ENCODE measurements at places on chromosomes 3 and 15. TPM values are rescaled to one million over a fixed set of nuclear protein-coding genes. Genes with fewer than 3 reads are reported as not detected.

DNA sequence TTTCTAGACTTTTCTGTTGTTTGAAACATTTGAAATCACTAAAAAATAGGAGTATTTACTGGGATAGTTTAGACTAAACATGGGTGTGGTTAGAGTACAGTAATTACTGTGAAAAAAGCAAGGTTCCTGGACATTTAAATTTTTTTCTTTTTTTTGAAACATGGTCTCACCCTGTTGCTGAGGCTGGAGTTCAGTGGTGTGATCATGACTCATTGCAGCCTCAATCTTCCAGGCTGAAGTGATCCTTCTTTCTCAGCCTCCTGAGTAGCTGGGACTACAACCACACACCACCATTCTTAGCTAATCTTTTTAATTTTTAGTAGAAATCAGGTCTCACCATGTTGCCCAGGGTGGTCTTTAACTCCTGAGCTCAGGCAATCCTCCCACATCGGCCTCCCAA lies 20.4 kb upstream of the CELF6 start:
- peaks cover 22% of the 10 kb centered on the region for H3K36me3 ChIP-seq
- H3K4me3 ChIP-seq, result no peak overlapping the region

GOLGA8H gene
- total RNA-seq, result 1.6 TPM

DNA sequence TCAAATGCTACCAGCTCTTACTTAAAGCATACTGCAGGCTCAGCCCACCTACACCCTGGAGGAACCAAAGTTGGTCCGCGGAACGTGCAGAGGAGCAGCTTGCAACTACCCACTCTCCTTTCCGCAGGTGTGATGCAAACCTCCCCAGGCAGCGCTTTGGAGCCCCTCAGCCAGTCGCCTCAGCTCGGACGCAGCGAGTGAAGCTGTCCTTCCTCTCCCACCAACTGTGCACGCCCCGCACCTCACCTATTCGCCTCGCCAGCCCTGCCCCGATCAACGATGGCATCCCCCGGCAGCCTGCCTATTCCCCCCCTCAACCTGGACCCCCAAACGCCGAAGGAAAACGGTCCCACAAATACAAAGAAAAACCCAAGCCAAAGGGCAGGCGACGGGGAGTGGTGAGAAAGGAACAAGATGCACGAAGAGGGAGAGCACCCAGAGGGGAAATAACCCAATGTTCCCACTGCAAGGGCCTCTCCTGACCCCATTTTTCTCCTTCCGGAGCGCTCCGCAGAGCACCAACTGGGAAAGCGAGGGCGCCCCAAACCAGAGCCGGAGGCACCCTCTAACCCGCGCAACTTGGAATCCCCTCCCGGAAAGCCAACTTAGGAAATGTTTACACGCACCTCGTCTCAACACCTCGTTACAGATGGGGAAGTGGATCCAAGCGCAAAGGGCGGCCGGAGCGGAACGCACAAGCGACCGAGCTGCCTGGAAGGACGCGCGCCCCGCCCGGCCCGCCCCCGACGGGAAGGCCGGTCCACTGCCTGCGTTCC lies 665 bp downstream of the GLB1 start:
- DNase-seq, result peak; percentile 48
- H3K36me3 ChIP-seq, result peaks cover 14% of the 10 kb centered on the region
- H3K4me1 ChIP-seq, result peaks cover 6% of the 10 kb centered on the region
- H3K27me3 ChIP-seq, result no peaks in the 10 kb centered on the region
- H3K27ac ChIP-seq, result peak overlapping the region; percentile 92

DNA sequence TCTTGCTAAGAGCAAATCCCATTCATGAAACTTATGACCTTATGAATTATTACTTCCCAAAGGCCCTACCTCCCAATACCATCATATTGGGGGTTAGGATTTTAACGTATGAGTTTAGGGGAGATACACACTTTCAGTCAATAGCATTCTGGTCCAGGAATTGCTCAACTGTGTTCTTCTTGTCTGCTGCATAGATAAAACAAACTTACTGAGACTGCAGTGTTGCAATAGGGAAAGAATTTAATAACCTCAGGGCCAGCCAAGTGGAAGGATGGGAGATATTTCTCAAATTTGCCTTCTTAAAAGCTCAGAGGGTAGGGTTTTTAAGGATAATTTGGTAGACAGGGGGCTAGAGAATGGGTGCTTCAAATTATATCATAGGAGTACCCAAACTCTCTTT lies 625.8 kb downstream of the OTOL1 start:
- no peaks in the 10 kb centered on the region for H3K4me1 ChIP-seq
- H3K27ac ChIP-seq, result no peak overlapping the region
- H3K4me3 ChIP-seq, result no peak overlapping the region
- no peaks in the 10 kb centered on the region for H3K36me3 ChIP-seq

NEK4 gene
- 39.6 TPM for total RNA-seq

- no peaks in the 10 kb centered on the region for H3K36me3 ChIP-seq
- no peak overlapping the region for H3K4me3 ChIP-seq
- DNase-seq, result no peak
- no peak overlapping the region for H3K27ac ChIP-seq
- H3K27me3 ChIP-seq, result no peaks in the 10 kb centered on the region
- no peaks in the 10 kb centered on the region for H3K4me1 ChIP-seq
Measured at GRCh38 chr3:33166095-33166494, 52.3 kb downstream of the CRTAP start.

ABCF3 gene
- total RNA-seq, result 51.1 TPM

DNAJB11 gene
- 156 TPM for total RNA-seq
